ENCODE measurements at places on chromosomes 12 and 14.

- no peak for DNase-seq
These were observed 6.2 kb upstream of the OR5AU1 start for GRCh38 chr14:21162081-21162480.

GRCh38 chr14:24705840-24706239, 71.8 kb upstream of the GZMB start:
- no peak for DNase-seq

GRCh38 chr14:55404173-55404854, 7.3 kb downstream of the ATG14 start:
- DNase-seq: no peak

DNA sequence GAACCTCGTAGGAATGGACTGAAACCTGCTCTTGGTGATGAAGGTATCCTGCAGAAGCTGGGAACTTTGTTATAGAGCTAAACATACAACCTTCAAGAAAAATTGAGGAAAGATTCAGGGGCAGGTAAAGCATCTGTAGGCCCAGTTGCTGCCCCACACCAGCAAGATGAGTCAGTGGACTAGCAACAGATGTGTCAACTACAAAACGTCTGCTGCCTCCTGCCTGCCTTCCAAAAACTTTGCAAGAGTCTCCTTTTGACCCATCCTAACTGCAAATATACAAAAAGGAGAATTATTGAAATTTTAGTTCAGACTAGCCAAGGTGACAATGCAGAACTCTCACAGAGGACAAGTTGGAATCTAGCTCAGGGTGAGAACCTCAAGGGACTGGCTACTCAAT, 60.9 kb upstream of the TMTC1 start:
- no peak for DNase-seq

- no peak for DNase-seq
These were observed 32.2 kb upstream of the RD3L start for GRCh38 chr14:103974575-103974974.

DNA sequence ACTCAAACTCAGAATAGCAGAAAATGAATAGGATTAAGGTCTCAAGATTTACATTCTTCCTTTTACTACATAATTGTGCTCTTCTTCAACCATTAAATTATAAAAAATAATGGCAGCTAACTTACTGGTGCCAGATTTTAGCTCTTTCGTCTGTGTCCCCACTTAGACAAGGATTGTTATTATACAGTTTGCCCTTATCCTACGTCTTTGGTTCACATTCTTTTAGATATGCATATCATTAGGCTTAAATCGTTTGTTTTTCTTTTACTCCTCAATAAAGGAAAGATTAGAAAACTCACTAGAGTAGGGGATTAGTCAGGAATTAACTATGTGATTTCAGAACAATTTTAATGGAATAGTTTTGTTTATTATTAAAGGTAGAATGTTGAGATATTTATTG, 129.6 kb upstream of the GARIN2 start:
- no peak for DNase-seq

DNA sequence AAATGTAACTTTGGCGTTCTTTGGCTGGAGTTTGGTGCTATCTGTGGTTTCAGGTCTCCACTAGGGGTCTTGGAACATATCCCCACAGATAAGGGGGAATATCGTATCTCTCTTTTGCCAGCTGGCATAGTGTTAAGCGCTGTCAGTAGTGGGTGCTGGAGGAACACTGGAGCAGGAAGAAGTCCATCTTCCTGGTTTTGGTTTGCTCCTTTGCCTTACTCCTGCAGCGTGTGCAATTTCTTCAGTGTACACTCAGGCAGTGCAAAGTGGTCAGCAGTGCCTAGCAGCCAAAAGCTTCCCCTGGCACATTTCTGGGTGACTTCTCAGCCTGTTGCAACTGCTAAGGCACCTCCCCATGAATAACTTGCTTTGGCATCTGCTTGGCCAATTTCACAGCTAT, 11.7 kb upstream of the RIPK3 start:
- DNase-seq: no peak

GRCh38 chr12:22525426-22525825, 18.9 kb downstream of the C2CD5 start:
- peak; percentile 5 for DNase-seq

DNA sequence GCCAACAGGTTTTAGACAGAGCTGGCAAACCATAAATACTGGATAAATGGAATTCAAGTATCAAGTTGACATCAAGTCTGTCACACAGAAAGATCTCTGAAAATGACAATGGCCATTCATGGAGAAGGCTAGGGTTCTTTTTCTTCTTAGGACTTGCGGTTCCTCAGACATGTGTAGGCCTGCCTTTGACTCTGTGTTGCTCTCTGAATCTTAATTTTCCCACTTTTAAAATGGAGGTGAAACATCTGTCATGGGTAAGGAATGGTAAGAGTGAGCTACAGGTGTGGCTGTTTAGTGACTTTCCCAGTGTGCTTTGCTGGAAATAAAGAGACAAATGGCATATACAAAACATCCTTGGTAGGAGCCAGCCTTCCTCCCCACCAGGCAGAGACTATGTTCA, 79.2 kb downstream of the PTCSC3 start:
- no peak for DNase-seq

DNA sequence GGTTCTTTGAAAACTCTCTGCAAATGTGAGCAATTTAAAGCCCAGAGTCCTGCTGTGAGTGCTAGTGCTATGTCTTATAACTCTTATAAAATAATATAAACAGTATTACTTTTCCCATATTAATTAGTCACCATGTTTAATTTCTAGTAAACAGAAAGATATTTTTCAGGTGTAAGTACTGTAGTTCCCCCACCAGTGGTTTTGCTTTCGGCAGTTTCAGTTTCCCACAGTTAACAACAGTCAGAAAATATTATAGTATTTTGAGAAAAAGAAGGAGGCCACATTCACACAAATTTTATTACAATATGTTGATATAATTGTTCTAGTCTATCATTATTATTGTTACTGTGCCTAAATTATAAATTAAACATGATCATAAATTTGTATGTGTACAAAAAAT, 800.5 kb downstream of the LRFN5 start:
- DNase-seq: no peak

- no peak for DNase-seq
These were observed 10.0 kb downstream of the MARK3 start for GRCh38 chr14:103395244-103395643.

DNA sequence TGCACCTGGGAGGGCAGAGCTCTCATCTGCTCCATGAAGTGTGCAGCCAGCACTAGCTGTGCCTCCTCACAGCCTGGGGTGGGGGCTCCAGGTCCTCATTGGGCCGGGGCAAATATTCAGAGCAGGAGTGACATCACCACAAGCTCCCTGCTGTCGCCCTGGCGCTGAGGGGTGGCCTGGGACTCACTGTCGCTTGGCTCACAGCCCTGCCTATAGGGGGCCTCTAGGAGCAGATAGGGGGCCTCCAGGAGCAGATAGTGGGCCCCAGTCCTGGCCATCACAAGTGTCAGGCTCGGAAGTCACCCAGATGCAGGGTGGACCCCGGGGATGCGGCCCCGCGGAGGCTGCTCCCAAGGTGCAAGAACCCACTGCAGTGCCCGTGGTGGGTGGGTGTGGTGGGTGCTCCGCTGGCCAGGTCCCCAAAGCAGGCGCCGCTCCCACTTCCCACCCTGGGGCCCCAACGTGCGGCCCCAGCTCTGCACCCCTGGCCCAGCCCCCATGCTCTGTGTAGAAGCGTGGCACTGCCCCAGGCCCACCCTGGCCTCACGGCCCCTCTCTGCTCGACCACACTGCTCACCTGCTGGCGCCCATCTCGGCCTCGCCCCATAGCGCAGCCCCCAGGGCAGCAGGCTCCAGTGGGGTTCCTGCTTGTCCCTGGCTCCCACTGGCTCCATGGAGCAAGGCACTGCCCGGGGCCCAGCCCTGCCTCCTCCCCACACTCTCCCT, 18.0 kb downstream of the SYNJ2BP start:
- no peak for DNase-seq

GRCh38 chr12:51815571-51815970, 32.9 kb downstream of the FIGNL2 start:
- no peak for DNase-seq

DNA sequence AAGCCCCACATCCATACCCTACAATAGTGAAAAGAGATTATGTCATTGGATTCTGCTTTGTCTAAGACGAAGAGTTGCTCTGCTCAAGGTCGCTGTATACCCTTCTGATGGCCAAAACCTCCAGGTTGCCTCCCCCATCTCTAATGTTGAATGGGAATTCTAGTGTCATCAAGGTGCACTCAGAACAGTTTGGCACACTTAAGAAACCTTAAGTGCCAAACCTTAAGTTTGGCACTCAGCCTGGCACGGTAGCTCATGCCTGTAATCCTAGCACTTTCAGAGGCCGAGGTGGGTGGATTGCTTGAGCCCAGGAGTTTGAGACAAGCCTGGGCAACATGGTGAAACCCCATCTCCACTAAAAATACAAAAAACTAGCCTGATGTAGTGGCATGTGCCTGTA, 1245.6 kb upstream of the SEL1L start:
- DNase-seq: no peak

Measured in AG09319 (cell line).